GM06990 (cell line): ENCODE measurements at places on chromosomes 16 and 17.

- no peak for DNase-seq
Measured at GRCh38 chr16:87929986-87930385, 6.3 kb downstream of the CA5A start.

DNA sequence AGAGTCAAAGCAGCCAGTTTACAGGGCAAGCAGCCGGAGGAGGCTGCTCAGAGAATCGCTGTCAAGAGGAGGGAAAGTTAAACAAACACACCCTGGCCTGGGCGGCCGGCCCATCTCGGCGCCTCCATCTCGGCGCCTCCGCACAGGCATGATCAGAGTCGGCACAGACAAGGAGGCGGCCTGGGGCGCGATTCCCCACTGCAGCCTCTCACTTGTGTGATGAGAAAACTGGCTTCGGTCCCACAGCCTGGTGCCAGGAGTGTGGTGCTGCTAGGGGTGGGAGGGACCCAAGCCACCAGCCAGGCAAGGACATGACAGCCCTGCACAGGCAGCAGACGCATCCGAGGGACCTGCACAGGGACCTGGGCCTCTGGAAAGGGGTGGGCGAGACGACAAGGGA is 17.7 kb downstream of the SLC38A10 start:
- no peak for DNase-seq

GRCh38 chr17:48539177-48539576 is 5.7 kb downstream of the HOXB2 start:
- no peak for DNase-seq

GRCh38 chr16:4231367-4231766 is 10.5 kb downstream of the SRL start:
- DNase-seq: no peak

GRCh38 chr17:68087851-68088250 is 52.3 kb downstream of the KPNA2 start:
- DNase-seq: no peak

GRCh38 chr16:9072806-9073341 is 18.6 kb upstream of the HAPSTR1 start:
- DNase-seq: peak; percentile 37

GRCh38 chr16:59113004-59113670 is 379.0 kb upstream of the GOT2 start:
- DNase-seq: no peak

- DNase-seq: no peak
Measured at GRCh38 chr16:49213594-49213993, 68.0 kb downstream of the CBLN1 start.

GRCh38 chr16:19835968-19836421 is 48.7 kb downstream of the GPRC5B start:
- peak; percentile 6 for DNase-seq

DNA sequence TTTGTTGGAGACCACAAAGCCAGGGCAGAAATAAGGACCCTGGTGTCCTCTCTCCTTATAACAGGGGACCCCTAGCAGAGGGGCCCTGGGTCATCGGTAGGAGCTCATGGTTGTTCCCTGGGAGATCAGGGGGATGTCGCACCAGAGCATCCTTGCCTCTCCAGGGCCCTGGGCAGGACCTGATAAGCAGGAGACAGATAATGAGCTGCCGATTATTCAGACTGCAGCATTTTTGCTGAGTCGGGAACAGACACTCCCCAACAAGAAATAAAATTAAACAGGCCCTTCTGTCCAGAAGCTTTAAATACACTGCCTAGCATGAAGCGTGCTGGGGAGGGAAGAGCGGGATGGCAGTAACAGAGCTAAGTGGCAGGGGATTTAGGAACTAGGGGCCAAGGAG is 15.4 kb upstream of the GFAP start:
- DNase-seq: no peak

DNA sequence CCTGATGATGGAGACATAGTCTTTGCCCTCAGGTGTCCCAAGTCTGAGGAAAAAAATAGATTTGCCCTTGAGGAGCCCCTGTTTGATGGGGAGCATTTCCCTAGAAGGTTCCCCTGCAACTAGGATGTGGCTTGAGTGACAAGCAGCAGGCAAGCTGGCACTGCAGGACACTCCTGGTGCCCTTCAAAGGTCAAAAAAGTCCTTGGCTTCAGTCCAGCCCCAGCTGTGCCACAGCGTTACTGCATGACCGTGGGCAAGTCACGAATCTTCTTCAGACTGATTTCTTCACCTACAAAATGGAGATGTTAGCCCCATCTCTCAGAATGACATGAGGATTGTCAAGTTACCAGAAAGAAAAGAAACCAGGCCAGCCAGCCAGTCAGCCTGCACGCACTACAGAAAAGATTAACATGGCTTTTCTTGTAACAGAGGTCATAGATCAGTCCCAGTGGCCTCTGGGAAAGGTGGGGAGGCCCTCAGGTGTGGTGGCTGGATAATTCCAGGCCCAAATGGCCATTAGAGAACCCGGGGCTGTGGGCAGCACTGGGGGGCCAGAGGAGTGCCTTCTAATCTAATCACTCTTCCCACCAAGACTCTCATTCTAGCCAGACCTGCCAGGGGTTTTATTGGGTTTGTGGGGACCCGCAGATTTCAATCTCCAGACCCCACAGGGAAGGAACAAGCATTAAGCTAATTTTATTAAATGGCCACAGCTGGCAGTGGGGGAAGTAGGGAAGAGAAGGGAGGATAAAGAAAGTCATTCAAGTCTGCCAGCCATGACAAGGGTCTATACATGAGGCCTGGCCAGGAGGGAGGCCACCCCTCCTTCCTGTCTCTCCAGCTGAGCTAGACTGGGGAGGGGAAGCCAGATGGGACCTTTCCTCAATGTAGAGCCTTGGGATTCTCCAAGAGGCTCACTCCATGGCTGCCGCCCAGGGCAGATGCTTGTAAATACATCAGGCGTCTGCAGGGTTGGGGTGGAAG is 9.7 kb upstream of the KIF18B start:
- no peak for DNase-seq

- DNase-seq: no peak
Measured at GRCh38 chr17:75776386-75777295, 8.0 kb upstream of the UNK start.

DNA sequence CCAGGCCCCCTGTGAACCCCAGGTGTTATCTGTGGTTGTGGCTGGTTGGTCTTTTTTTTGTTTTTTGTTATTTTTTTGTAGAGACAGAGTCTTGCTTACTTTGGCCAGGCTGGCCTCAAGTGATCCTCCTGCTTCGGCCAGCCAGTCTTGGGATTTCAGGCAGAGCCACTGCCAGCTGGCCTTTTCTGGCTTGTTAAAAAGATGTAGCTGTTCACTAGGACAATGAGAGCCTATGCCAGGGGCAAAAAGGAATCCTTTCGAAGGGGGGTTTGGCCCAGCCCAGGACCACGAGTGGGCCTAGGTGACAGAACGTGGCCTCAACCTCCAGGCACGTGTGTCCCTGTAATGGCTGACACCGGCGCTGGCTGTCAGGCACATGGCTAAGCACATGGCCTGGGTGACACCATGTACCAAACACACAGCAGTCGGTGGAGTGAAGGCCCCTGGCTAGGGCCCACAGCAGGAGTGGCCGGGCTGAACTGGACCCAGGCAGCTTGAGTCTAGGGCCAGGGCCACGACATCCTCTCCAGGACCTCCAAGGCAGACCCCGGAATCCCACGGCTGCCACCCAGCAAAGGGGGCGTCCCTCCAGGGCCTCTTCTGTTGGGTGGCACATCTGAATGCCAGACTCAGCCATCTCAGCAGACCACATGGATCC is 6.9 kb upstream of the SLC38A8 start:
- no peak for DNase-seq

GRCh38 chr17:32723310-32723955 is 153.5 kb downstream of the MYO1D start:
- no peak for DNase-seq

- DNase-seq: no peak
Measured at GRCh38 chr16:19861133-19861532, 23.5 kb downstream of the GPRC5B start.

GRCh38 chr16:89064606-89065457 is 28.8 kb upstream of the ACSF3 start:
- no peak for DNase-seq
